Hematopoietic multipotent progenitor cell treated with erythropoietin and hydrocortisone succinate and interleukin-3 and kit ligand, for 4 days (in vitro differentiated cells): ENCODE measurements at places on chromosomes 13 and 19.

GRCh38 chr13:19587635-19588300, 26.4 kb upstream of the TPTE2 start:
- peak; percentile 86 for DNase-seq

GRCh38 chr19:40331052-40331451, 17.1 kb downstream of the C19orf47 start:
- DNase-seq: peak; percentile 62

DNA sequence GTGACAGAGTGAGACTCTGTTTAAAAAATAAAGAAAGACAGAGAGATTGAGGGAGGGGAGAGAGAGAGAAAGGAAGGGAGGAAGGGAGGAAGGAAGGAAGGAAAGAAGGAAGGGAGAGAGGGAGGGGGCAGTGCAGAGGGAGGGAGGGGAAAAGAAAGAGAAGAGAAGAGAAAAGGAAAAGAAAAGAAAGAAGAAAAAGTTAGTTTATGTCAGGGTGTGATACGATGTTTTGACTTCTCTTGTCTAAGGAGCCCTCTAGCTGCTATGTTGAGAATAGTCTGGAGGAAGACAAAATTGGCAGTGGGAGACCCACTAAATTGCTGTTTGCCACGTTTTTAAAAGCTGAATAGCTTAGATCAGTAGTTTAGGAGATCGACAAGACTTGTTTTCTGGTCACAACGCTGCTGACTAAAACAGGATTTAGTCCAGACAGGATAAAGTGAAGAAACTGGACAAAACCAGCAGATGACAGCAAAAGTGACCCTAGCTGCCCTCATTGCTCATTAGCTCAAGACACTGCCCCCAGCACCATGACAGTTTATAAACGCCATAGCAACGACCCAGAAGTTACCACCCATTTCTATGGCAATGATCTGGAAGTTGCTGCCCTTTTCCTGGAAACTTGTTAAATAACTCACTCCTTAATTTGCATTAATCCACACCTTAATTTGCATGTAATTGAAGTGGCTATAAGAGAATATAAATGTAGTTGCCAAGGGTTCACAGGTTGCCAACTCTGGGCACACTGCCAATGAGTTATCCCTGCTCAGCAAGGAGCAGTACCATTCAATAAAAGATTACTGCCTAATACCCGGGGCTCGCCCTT, 11.1 kb downstream of the TEX101 start:
- DNase-seq: peak; percentile 68

DNA sequence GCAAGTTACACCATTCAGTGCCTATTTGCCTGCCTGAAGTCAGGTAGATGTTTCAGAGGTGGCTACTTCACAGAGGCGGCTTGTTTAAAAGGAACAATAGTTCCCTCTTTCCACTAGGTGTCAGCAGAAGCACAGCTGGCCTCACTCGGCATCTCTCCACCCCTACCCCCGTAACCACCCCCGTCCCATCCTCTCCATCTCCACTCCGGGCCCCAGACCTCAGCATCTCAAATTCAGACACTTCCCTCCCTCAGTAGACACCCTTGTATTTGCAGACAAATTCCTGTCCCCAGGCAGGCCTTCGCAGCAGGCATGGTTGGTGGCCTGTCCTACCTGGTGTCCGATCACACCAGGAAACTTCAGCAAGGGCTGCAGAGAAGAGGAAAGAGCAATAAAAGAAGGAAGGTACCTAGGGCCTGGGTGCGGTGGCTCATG, 9.1 kb upstream of the DPP9 start:
- DNase-seq: peak; percentile 82

GRCh38 chr19:1873524-1874473, 10.4 kb upstream of the KLF16 start:
- no peak for DNase-seq

GRCh38 chr19:4488496-4488895, 16.4 kb downstream of the HDGFL2 start:
- DNase-seq: no peak

- no peak for DNase-seq
These were observed 7.5 kb downstream of the ZNF331 start for GRCh38 chr19:53545271-53546065.

GRCh38 chr13:114019367-114019766, 45.5 kb upstream of the C13orf46 start:
- DNase-seq: peak; percentile 58

- DNase-seq: peak; percentile 66
These were observed 7.7 kb upstream of the CIRBP start for GRCh38 chr19:1261538-1261797.

- DNase-seq: no peak
These were observed 3.0 kb downstream of the ANGPTL4 start for GRCh38 chr19:8366961-8367326.

DNA sequence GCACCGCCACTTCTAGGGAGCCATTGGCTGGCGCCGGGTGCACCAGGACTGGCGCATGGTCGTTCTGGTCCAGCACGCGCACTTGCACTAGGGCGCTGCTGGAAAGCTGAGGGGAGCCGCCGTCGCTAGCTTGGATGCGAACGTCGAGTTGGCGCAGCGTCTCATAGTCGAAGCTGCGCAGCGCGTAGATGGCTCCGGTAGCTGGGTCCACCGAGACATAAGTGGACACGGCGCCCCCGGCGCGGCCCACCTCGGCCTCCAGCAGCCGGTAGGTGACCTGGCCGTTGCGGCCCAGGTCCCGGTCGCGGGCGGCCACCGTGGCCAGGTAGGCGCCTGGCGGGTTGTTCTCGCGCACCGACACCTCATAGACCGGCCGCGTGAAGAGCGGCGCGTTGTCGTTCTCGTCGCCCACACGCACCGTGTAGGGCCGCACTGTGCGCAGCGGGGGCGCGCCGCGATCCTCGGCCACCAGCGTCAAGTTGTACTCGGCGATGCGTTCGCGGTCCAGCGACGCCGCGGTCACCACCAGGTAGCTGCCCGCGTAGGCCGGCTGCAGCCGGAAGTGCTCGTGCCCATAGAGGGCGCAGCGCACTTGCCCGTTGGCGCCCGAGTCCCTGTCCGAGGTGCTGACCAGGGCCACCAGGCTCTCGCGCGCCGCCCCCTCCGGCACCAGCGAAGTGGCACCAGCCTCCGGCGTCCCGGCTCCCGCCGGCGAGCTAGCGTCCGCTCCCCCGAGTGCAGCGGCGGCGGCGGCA, 1.7 kb downstream of the PCDH8 start:
- peak; percentile 87 for DNase-seq

DNA sequence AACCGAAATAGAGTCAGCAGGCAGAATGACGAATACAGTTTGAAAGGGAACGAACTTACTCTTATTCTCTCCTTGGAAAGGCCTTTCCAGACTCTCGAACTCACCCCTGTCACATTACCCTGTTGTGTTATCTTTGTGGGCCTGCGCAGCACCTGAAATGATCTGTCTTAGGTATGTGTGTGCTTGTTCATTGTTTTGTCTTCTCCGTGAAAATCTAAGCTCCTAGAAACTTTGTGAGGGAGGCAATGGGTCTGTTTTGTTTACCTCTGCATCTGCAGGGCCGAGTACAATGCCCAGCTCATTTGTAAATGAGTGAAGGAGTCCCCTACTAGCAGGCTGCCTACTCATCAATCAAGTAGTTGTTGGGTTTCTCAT, 19.6 kb downstream of the HMGB1 start:
- no peak for DNase-seq

DNA sequence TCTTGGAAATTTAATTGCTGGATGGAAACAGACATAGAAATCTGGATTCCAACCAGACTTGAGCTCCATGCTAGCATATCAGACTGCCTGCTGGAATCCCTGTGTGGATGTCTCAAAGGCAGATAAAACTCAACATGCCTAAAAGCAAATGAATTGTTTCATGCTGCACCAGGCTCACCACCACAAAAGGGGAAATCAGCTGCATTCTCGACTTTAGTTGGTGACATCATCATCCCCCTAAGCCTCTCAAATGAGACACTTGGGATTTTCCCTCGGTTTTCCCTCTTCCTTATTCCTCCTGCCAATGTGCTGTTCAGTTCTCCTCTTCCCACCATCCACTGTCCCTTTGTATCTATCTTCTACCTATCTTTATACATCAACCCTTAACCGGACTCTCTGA, 134.3 kb downstream of the ZDHHC20 start:
- DNase-seq: no peak

- DNase-seq: no peak
These were observed 83.1 kb downstream of the AKAP11 start for GRCh38 chr13:42355092-42355485.

- no peak for DNase-seq
These were observed 334.3 kb downstream of the DLEU7 start for GRCh38 chr13:50509167-50509566.

DNA sequence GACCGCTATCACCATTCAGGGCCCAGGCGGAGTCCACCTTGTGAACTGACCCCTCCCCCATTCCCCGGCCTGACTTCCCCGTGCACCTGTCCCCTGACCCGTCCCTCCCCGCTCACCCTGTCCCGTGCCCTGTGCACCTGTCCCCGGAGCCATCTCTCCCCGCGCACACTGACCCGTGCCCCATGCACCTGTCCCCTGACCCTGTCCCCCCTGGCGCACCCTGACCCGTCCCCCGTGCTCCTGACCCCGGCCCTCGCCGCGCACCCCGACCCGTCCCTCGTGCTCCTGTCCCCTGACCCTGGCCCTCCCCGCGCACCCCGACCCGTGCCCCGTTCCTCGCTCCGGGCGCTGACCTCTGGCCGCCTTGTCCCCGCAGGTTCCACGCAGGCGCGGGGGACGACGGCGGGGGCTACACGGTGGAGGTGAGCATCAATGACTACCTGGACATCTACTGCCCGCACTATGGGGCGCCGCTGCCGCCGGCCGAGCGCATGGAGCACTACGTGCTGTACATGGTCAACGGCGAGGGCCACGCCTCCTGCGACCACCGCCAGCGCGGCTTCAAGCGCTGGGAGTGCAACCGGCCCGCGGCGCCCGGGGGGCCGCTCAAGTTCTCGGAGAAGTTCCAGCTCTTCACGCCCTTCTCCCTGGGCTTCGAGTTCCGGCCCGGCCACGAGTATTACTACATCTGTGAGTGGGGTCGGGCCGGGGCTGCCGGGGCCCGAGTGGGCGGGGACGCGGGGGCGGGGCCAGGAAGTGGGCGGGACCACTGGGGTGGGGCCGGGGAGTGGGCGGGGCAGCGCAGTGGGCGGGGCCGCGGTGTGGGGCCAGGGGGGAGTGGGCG, 9.7 kb downstream of the EFNA2 start:
- DNase-seq: peak; percentile 65

DNA sequence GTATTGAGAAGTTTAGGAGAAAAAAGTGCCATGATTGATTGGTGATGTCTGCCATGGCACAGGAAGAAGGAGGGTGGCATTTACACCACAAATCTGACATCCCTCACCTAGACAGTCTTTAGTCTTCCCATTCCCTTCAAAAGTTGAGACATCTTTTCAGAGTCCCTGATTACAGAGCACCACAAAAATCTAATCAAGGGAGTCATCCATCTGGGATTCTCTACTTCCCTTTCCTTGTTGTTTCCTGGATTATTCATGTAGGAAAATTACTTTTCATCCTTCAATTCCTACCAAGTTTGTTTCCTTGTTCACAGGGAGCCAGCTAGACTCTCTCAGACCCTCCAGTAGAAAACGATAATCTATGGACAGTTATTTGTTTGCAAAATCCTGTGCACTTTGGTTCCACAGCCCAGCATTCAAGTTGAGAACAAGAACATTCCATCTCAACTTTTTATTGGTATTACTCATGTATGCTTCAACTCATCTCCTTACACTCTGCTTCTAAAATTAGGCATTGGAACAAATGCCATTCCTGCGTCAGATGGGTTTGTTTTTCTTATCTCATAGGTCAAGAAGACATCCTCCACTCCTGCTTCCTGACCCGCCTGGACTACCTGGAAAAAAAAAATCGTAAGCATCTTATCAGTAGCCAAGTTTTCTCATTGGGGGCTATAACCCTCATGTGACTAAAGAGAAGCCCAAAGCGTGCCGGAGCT, 259.9 kb downstream of the FOXO1 start:
- no peak for DNase-seq

- DNase-seq: no peak
These were observed 24.0 kb downstream of the USP12 start for GRCh38 chr13:27147530-27148170.

GRCh38 chr19:38838208-38838985, 6.8 kb upstream of the ECH1 start:
- DNase-seq: no peak

DNA sequence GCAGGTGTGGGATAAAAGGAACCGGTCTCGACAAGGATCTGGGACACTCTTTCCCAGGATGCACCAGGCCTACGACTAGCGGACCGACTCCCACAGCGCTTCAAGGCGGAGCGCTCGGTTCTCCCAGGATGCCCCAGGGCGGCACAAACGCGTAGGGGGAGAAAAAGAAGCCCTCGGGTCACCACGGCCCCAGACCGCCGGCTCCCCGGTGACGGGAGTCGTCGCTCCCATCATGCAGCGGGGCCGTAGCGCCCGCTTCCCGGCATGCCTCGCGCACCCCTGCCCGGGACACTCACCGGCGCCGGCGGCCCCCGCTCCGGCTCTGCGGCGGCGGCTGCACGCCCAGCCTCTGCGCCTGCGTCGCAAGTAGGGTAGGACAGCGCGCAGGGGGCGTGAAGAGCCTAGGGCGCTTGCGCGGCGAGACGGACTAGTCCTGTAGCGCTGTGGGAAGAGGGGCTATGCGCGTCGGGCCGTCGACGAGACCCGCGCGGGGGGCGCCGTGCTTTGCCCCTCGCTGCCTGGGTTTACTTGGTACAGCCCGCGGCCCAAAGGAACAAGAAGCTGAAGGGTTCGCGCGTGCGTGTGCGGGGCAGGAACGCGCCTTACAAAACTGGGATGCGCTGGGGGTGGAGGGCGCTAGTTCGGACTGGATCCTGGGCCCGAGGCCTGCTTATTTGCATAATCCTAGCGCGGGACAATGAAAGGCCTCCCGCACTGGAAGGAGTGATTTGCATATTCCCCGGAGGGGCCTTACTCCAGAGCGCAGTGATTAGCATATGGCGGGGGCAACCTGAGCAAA, at the start of gene ZNF428:
Gene ZNF428 (minus strand): TSS at position 368 of the 799 bp plus-strand sequence. CDS start 5,325 bp downstream, outside the sequence.
- peak; percentile 95 for DNase-seq

GRCh38 chr13:75754936-75755335, 118.8 kb downstream of the LMO7 start:
- no peak for DNase-seq

DNA sequence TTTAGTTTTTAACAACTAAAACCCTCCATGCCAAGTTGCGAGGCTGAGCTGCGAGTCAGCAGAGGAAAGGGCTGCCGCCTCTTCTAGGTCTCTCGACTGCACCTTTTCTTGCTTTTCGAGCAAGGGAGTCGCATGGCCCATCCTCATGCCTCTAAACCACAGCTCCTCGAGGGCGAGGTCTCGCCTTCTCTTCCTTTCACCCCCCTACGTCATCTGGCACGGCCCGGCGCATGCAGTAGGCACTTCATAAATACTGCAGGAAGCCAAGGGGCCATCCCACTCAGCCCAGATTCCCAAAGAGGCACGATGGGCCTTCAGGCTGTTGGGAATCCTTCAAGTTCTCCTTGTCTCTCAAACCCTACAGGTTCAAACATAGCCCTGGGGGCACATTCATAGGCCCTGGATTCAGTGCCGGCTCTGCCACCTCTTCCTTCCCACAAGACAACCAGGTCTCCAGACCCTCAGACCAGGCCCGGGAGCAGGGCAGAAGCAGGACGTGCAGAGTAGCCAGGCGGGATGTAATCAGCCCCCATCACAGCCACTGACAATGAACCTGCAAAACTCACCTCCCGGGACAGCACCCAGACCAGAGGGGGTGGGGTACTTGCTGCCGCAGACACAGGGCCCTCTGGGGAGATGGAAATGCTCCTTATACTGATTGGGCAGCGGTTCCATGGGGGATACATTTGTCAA, 41.7 kb downstream of the GGACT start:
- DNase-seq: no peak

- no peak for DNase-seq
These were observed 25.9 kb downstream of the ARHGAP35 start for GRCh38 chr19:46886546-46887239.
